ENCODE measurements at places on chromosomes 5 and 9. TPM values are rescaled to one million over a fixed set of nuclear protein-coding genes. Genes with fewer than 3 reads are reported as not detected.

GRCh38 chr5:149355688-149356087, 2.2 kb upstream of the PCYOX1L start:
- no peak for DNase-seq

- DNase-seq, result no peak
These were observed 274.1 kb downstream of the NDUFS4 start for GRCh38 chr5:53834500-53834899.

The MEIKIN gene
- not detected for polyA plus RNA-seq

The NPR3 gene
- 12.0 TPM for polyA plus RNA-seq
